ENCODE measurements at places on chromosomes 1 and 21. TPM values are rescaled to one million over a fixed set of nuclear protein-coding genes. Genes with fewer than 3 reads are reported as not detected.

DNA sequence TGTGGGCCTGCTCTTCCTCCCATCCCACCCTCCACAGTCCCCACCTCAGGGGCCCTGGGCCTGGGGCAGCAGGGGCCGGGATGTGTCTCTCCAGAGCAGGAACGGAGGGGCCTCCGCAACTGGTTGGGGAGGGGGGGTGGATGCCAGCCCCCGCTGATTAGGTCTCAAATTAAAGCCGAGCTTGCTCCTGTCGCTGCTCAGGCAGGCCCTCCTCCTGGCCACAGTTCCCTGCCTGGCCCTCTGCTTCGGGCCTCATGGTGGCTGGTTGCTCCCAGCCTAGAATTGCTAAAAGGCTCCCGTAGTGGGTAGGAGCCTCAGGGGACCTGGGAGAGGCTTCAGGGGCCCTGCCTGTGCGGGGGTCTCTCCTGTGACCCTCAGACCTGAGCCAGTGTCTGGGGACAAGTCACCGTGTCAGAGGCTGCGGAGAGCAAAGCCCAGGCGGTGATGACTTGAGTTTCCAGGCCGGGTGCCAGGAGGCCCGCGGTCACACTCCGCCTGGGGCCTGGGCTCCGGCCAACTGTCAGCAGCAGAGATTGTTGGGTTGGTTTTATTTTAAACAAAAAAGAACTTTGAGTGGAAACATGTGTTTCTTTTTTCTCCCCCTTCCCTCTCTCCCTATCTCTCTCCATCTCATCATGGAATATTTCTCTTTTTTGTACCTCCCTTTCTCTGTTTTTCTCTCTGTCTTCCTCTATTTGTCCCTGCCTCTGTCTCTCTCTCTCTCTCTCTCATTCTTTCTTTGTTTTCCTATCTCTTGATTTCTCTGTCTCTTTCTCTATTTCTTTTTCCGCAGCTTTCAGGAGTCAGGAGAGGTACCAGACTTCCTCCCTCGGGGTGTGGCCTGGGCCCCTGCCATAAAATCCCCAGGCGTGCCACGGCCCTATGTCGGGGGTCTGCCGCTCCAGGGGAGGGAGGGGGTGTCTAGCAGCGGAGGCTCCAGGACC lies 20.0 kb upstream of the EPHA2 start:
- no peak for DNase-seq
- H3K27me3 ChIP-seq, result no peaks in the 10 kb centered on the region
- H3K27ac ChIP-seq, result no peak overlapping the region
- H3K36me3 ChIP-seq, result no peaks in the 10 kb centered on the region

- DNase-seq, result no peak
- no peak overlapping the region for H3K27ac ChIP-seq
- H3K36me3 ChIP-seq, result no peaks in the 10 kb centered on the region
- H3K4me1 ChIP-seq, result peaks cover 8% of the 10 kb centered on the region
- no peak overlapping the region for H3K4me3 ChIP-seq
- no peaks in the 10 kb centered on the region for H3K27me3 ChIP-seq
Observed at GRCh38 chr1:28974432-28974831, 60.1 kb downstream of the EPB41 start.

EXOSC10 gene
- total RNA-seq, result 72.0 TPM

DNA sequence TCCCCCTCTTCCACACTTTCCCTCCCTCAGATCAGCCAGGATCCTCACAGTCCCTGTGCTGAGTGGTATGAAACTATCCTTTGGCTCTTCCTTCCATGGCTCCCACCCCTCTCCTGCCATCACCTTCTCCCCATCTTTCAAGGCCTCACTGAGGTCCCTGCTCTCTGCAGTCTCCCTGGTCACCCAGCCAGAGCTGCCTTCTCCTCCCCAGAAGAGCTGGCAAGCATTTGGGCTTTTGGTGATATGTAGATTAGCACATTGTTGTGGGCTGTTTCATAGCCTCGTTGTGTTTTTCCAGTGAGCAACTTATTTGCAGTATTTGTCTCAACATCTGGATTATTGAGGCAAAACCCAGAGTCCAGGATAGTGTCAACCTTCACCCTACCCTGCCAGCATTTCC lies 2.2 kb downstream of the CSF1 start:
- DNase-seq, result no peak
- no peak overlapping the region for H3K27ac ChIP-seq
- H3K27me3 ChIP-seq, result no peaks in the 10 kb centered on the region

DNA sequence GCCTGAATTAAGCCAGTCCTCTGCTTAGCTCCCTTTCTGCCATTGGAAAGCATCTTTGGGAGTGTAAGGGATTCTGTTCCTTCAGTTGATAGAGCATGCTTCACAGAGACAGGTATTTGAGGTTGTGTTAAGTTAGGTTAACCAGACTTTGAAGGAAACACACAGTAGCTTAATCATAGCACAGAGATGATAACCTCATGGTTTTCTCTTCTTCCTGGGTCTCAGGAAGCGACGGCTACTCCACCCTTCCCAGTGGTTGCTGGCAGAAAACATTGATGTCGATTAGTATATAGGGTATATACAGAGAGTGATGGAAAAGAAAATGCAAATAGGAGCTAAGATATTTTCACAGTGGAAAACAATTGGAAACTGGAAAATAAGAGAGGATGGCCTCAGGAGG lies 42.0 kb downstream of the S1PR1 start:
- no peaks in the 10 kb centered on the region for H3K36me3 ChIP-seq
- no peaks in the 10 kb centered on the region for H3K4me1 ChIP-seq
- H3K27me3 ChIP-seq, result no peaks in the 10 kb centered on the region

DNA sequence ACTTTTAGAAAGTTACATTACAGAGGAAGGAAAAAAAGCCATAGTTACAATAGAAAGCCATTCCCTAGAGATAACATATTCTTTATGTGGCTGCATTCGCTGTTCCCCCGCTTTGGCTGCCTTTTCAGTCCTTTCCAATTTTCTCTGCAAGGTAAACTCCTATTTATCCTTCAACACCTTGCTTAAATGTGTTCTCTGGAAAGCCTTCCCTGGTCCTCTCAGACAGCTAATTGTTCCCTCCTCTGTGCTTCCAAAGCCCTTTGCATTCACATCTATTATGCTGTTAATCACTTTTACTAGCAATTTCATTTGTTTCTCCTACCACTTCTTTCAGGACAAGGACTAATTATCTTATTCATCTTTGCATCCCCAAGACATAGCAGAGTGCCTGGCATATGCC lies 1.6 kb downstream of the PHC2 start:
- H3K36me3 ChIP-seq, result no peaks in the 10 kb centered on the region
- H3K27ac ChIP-seq, result no peak overlapping the region

DNA sequence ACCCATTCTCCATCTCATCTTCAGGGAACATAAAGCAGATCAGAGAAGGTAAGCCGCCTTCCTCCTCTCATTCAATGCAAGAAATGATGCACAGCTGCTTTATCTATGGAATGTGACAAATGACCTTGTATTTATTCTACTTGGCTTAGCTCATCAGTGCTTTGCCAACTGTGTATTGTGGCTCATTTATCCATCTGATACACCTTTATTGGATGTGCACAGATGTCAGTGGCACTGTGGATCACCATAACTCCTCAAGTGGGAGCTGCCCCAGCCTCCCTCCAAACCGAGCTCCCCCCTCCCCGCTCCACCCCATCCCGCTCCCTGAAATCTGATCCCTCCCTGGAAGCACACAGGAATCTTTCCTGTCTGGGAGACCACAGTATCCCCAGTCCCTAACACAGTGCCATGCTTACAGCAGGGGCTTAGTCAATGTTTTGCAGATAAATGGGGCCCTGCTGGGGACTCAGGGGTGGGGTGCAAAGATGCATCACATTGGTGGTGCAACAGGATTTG lies 156.0 kb upstream of the RAB4A start:
- H3K4me3 ChIP-seq, result no peak overlapping the region
- peaks cover 5% of the 10 kb centered on the region for H3K4me1 ChIP-seq
- no peak overlapping the region for H3K27ac ChIP-seq
- no peak for DNase-seq

KCNK2 gene
- total RNA-seq, result not detected

Measured in Karpas-422 (cell line).